GM12891 (cell line): ENCODE measurements at places on chromosomes 6 and 20.
A peak's percentile ranks its signal among the peaks of the same experiment; 100 is the strongest.

DNA sequence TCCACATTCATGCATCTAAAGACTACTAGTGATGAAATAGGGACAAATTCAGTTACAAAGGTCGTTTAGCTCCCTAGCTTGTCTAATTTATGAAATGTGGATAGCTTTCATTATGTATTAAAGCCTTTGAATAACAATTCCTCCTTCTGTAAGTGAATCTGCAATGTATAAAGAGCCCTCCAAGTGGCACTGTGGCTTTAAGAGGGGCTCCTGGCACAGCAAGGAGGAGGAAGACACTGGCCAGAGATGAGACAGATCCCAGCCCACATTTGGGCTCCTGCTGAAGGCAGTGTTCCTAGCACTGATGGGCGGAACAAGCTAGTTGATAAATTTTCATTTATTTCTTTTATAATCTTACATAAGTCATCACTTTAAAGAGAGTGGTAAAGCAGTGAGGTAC is 17.6 kb upstream of the FUCA2 start:
- no peak for DNase-seq

GRCh38 chr6:149831308-149831820 is 32.8 kb downstream of the LRP11 start:
- no peak for DNase-seq

DNA sequence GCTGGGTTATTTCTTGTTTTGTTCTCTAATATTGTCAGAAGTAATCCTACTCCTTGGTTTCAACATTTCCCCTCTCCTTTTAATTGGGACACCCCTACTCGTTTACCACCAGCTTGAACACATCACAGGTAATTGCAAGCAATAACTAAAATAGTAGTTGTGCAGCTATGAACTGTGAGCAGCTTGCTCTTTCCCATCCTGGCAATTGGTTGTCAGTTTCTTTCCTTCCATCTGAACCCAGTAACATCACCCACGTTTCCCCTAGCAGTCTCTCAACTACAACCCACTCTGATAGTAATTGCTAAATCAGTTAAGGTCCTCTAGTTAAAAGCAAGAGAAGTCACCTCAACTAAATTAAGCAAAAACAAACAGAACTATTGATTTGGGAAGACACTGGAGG is 47.6 kb upstream of the GNRH2 start:
- no peak for DNase-seq

DNA sequence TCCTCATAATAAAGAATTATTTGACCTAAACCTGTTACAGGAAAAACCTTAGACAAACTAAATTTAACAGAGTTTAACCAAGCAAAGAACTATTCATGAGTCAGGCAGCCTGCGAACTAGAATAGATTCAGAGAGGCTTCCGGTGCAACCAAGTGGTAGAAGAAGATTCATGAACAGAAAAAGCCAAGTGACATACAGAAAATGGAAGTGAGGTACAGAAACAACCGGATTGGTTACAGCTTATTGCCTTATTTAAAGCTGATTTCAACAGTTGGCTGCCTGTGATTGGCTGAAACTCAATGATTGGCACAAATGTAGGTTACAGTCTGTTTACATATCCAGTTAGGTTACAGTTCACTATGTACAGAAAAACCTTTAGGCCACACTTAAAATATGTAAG is 10.1 kb downstream of the PPP1R3G start:
- no peak for DNase-seq

GRCh38 chr6:152846825-152847224 is 96.2 kb downstream of the VIP start:
- DNase-seq, result no peak

GRCh38 chr6:125136378-125136777 is 17.2 kb upstream of the TPD52L1 start:
- no peak for DNase-seq

GRCh38 chr6:74000666-74001490 is 304.9 kb downstream of the CD109 start:
- DNase-seq, result no peak

DNA sequence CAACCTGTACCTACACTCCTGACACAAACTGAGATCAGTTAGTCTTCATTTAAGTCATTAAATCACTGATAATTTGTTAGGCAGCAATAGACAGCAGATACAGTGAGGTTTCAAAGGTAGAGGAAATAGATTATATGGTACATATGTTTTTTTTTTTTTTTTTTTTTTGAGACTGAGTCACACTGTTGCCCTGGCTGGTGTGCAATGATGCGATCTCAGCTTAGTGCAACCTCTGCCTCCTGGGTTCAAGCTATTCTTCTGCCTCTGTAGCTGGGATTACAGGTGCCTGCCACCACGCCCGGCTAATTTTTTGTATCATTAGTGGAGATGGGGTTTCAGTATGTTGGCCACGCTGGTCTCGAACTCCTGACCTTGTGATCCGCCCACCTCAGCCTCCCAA is 38.2 kb upstream of the KIF13A start:
- no peak for DNase-seq

DNA sequence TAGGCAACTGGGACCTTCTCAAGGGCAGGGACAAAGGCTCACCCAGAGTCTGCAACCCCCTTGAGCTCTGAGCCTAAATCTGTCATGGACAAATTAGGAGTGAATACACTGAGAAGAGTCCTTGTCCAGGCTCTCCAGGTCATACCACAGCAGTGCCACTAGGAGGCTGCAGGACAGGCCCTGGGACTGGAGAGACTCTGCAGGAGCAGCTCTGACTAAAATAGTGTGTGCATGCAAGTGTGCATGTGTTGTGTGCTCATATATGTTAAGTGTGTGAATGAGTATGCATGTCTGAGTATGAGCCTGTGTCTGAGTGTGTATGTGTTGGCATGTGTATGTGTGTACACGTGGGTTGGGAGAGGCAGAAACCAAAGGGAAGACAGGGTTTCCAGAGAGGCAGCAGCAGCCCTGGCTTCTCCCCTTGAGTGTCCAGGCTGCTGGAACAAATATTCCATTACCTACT is 27.1 kb downstream of the MRPL14 start:
- no peak for DNase-seq

DNA sequence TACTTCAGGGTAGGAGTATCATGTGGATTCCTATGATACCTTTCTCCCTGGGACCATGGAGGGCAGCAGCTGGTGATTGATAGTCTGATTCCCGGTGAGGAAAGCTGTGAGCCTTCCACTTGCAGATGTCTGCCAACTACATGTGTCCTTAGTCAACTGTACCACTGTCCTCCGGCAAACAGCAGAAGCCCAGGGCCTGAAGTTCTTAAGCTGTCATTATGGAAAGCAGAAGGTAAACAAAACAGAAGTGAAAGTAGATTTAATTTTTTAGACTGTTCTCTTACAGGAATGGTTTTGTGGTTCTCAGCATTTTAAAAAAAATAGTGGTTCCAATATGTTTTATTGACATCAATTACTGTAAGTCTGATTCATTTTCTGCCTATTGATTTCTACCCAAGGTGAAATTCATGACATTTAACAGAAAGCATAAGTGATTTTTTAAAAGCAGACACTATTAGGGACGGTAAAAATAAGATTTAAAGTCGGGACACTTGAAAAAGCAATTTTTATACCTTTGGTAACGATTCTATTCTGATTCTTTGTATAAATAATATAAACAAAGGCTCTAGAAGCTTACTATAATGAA is 36.6 kb downstream of the PTPN1 start:
- DNase-seq, result no peak

- DNase-seq, result peak; percentile 58
Measured at GRCh38 chr20:32052778-32053362, 828 bp downstream of the HCK start.

DNA sequence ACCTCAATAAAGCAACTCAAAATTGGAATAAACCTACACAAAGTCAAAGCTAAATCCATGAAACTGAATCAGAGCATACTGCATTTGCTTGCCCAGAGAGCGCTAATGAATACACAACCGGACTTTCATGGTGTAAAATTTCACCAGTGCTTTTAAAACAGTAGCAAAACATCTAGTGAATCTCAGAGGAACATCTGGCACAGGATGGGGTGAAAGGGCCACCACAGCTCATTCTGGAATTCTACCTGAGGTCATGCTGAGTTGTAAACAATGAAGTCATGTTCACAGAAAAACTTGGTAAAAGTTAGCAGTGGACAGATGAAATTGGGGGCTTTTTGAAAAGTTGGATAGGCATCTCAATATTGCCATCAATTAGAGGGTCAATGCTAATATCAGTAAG is 125.6 kb upstream of the STXBP5 start:
- DNase-seq, result no peak

DNA sequence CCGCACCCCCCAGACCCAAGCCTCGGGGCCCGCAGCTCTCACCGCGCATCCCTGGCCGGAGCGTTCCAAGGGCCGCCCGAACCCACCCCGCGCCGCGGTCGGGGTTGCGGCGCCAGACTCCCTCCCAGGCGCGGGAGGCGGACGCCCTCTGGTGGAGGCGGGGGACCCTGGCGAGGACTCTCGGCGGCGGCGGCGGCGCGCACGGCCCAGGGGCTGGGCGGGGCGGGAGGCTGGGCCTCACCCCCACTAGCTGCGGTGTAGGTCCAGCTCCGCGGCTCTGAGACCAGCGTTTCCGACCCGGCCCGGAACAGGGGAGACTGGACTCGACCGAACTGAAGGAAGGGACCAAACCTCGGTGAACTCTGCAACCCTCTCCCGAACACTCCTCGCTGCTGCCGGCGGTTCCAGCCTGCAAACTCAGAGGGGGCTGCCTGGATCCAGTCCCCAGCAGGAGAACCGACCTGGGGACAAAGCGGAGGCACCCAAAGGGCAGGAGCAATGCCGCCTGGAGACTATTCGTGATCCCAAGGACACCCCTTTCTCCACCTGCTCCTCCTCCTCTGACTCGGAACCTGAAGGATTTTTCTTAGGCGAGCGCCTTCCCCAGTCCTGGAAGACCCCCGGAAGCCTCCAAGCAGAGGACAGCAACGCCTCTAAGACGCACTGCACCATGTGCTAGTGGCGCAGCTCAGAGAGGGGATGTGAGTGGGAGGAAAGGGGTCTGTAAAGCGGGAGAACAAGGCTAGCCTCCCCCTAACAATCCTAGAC is 859 bp upstream of the TOMM6 start:
- DNase-seq, result peak; percentile 91

DNA sequence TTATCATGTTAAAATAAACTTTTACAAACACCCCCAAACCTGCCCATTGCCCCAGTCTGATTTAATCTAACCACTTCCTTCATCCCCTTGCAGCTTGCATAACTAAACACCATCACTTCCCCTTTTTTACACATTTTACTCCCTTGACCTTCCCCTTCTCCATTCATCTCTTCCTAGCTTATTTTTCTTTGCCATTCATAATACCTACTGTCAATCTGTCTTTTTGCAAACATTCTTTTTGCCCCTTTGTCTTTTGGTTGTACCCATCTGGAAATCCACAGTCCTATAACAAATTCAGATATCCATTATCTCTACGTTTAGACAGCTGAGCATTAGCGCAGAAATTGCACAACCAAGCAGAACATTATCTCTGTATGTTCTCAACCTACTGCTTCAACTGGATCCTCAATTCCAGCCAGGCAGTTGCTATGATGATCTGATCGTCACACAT is 51.2 kb downstream of the C6orf52 start:
- DNase-seq, result no peak

GRCh38 chr6:55778705-55779104 is 96.7 kb downstream of the BMP5 start:
- no peak for DNase-seq

DNA sequence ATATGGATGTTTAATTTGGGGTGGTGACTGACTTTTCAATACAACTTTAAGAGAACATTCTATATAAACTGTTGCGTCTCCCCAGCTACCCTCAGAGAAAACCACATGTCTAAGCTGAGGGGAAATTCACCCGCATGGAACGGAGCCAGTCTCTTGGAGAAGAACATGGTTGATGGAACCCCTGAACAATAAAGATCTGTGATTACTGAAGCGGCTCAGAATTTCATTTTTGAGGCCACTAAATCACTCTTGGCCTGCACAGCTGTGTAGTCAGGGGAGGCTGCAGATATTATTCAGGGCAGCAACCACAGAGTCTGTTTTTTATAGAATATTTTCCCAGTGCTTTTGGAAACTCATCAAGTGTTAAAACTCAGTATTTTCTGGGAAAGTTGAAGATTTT is 73.8 kb downstream of the EYA4 start:
- no peak for DNase-seq

- DNase-seq, result no peak
Measured at GRCh38 chr6:66361886-66362285, 654.9 kb upstream of the EYS start.

- DNase-seq, result no peak
Measured at GRCh38 chr6:105273589-105273988, 93.8 kb upstream of the POPDC3 start.

DNA sequence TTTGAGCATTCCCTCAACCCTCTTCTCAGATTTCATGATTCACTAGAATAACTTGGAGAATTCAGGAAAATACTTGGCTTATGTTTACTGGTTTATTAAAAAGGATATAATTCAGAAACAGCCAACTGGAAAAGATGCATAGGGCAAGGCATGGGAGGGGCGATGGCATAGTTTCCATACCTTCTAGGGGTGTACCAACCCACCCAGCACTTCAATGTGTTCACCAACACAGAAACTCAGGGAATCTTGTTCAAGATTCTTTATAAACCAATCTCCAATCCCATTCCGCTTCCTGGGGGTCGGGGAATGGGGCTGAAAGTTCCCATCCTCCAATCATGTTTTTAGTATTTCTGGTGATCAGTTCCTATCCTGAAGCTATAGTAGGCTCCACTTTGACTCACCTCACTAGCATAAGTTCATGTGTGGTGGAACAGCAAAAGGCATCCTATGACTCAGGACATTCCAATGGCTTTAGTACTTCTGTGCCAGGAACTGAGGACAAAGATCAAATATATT is 164.4 kb downstream of the SIM1 start:
- no peak for DNase-seq

GRCh38 chr6:7680393-7681075 is 45.4 kb upstream of the BMP6 start:
- DNase-seq, result no peak

DNA sequence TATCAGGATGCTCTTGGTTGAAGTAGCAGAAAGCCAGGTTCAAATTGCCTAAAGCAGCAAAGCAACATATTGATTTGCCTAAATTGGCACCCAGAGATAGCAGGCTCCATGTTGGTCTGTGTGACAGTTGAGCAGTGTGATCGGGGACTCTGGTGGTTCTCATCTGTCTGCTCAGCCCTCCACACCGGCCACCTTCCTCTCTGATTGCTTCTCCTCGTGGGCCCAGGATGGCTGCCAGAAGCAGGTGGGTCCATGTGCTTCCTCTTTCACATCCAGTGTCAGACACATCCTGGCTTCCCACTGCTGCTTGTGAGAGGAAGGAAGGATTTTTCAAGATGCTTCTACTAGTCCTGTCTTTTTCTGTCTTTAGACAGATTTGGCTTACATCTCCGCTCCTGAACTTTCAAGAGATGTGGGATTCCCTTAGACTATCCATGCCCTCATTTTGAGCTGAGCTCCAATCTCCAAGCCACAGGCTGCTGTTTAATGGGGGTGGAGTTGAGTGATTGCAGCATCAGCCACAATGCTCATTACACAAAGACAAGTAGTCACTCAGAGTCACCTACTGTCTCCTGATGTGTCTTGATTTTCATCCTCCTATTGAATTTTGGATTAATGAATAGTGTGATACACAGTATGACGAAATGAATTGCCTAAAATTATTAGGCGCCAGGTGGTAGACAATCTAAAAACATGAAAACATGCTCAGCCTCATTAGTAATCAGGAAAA is 122.2 kb downstream of the ZDHHC14 start:
- DNase-seq, result no peak
